ENCODE measurements at places on chromosomes 3 and 15.

DNA sequence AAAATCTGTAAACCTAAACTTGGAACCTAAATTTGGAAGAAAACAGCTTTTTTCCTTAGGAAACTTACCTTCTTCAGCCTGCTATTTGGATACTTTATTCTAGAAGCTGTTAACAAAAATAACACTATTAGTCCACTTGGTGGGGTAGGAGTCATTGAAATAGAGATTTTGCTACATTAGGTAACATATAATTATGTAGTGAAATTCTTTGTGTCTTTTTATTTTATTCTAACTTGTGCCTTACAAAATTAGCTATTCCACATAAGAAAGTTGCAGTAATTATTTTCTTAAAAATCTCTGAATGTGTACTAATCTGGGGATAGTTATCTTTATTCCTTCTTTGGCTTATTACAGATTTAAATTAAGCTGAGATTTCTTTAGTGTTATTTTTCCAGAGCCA lies 360.4 kb upstream of the ROBO2 start:
- no peak for DNase-seq

GRCh38 chr3:126439968-126440708 lies 35.6 kb downstream of the ZXDC start:
- DNase-seq: no peak

GRCh38 chr3:111802163-111802625 lies 56.9 kb upstream of the PHLDB2 start:
- peak; percentile 30 for DNase-seq

- no peak for DNase-seq
These were observed 6.3 kb upstream of the BHLHE40 start for GRCh38 chr3:4972652-4973643.

DNA sequence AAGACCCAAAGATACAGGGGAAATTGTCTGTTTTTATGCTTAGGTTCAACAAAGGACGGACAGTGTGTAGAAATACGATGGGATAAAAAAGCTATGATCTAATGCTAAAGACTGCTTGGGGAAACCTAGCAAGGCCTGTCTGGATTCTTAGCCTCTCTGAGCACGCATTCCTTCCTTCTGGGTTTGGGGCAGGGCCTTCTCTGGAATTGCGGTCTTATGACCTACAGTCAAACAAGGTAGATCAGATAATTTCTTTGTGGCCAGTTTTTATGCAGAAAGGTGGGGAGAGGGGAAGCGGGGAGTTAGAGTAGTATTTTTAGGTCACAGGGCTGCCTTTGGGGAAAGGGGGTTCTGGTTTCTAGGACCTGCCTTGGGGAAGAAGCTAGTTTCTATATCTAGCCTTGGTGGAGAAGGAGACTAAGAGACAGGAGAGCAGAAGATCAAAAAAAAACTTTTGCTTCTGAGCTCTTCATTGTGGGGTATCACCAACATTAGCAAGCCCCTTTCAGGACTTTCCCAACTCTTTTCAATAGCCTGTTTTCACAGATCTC lies 39.1 kb upstream of the LIPC start:
- DNase-seq: no peak

DNA sequence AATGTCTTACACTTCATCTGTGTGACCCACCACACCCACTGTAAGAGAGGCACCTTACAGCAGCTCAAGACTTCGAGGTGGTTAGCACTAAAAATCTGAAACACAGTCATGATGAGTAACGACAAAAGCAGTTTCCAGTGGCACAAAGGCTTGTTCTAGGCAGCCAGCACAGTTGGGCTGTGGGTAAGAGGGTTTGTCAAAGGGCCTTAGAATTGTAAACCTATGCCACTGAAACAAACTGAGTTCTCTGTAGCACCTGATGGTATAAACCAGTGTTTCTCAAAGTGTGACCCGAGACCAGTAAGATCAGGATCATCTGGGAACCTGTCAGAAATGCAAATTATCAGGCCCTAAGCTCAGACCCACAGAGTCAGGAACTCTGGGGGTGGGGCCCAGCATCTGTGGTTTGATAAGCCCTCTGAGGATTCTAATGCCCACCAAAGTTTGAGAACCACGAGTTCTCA lies 36.5 kb downstream of the DAPK2 start:
- DNase-seq: no peak

DNA sequence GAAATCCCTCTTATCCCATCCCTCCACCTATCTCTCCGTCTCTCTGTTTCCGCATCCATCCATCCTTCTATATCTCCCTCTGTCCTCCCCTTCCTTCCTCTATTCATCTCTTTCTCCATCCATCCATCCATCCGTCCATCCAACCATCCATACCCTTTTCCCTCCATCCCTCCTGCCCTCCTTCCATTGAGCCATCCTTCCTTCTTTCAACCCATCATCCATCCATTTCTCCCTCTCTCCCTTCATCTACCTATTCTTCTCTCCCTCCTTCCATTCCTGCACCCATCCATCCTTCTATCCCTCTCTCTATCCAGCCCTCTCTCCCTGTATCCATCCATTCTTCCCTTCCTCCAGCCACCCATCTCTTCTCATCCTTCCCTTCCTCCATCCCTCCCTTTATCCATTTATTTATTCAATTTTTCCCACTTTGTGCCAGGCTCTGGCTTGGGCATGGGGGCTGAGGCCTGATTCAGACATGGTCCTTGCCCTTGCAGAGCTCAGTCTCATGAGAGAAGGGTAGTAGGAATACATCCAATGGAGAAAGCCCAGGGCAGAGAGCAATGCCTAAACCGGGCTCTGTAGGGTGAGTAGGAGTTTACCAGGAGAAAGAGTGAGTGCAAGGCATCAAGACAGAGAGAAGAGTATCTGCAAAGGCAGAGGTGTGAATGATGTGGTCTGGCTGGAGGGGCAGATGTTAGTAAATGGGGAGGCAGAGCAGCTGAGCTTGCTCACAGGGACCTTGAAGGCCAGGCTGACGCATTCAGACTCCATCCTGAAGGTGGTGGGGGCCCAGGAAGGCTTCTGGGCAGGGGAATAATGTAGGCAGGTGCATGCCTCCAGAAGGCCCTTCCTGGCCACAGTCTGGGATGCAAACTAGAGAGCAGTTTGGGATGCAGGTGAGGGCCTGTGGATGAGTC lies 19.5 kb upstream of the FBLN2 start:
- no peak for DNase-seq

- DNase-seq: no peak
These were observed 72.6 kb downstream of the FOXB1 start for GRCh38 chr15:60076582-60077276.

DNA sequence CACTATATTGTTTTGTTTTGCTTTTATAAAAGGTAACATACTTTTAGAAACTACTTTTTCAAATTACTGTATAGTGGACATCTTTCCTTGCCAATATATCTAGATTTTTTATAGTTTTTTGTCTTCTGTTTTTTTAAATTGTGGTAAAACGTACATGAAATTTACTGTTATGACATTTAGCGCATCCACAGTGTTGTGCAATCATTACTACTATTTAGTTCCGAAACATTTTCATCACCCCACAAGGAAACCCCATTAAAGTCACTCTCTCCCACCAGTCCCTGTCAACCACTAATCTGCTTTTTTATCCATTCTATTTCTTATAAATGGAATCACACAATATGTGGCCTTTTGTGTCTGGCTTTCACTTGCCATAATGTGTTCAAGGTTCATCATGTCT lies 54.8 kb downstream of the TMEM266 start:
- DNase-seq: no peak

GRCh38 chr15:34941185-34941698 lies 28.3 kb downstream of the AQR start:
- DNase-seq: no peak

DNA sequence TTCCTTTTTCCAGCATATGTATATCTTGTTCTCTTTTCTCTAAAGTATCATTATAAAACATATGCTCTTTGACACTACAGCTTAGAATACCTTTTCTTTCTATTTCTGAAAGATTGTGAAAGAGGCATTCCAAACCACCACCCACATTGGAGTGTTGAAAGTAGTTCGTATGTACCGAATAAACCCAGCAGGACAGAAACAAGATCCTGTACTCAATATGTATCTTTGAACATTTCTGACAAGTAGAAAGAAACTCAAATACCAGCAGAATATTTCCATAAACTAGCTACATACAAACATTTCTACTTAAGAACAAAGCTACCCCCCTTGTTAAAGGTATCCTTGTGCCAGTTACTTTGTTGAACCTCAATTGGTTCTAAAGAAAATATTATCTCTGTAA lies 415.3 kb upstream of the ALCAM start:
- DNase-seq: no peak

DNA sequence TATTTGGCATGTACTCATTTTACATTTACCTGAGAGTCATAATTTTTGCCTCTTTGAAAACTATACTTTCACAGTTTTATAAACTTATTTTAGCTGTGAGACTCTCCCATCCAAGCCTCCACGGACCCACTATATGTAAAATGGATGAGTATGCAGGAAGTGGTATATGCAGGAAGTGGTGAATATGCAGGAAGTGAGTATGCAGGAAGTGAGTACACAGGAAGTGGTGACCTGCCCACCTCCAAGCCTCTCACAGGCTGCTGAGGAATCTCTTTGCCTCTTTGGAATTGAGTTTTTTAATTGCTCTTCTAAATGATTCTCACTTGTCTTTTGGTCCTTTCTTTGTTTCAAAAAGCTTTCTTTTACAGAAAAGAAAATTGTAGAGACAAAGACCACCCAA lies 85.2 kb downstream of the KBTBD8 start:
- DNase-seq: no peak

DNA sequence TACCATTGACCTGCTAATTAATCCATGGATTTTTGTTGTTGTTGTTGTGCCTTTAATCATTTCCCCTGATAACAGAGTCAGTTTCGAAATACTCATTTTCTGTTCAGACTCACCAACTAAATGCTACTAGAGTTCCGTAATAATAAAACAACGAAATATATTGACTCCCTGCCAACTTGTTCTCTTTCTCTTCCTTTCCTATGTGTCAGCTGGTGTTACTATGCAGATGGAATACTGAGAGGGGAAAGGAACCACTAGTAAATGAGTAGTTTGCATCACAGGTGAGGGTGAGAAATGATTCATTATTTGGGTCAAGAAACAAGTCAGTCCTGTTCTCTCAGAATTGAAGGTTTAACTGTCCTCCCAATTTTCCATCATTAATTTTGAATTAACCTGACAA lies 1027.3 kb downstream of the TUSC7 start:
- no peak for DNase-seq

GRCh38 chr3:17243621-17244020 lies 358.9 kb downstream of the PLCL2 start:
- no peak for DNase-seq

DNA sequence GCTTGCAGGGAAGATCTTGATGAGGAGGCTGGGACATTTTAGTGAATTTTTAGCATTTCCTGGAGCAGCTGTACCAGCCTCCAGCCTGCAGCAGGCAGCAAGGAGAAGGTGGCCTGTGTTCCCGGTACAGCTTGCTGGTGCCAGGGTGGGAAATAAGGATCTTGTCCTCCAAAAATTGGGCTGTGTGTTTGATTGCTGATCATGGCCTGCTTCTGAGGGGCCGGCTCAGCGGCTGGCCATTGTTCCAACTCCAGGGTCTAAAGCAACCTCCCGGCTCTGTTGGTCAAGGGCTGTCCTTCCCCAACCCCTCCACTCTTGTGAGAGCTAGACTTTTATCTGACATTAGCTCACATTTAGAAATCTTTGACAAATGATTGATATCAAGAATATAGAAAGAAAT lies 5.0 kb downstream of the CFAP100 start:
- no peak for DNase-seq

DNA sequence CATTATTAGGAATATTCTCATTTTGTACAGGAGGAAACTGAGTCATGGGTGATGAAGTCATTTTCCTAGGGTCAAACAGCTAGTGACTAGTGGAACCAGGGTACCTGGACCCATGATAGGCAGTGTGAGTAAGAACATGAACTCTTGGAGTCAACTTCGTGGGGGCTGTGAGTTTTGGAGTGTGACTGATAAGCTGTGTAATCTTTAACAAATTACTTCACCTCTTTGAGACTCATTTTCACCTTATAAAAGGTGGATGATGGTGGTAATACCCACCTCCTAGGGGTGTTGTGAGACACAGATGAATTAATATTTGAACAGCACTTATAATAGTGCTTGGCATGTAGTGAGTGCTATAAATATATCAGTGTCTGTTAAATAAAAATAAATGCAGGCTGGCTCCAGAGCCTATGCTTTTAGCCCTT lies 9.1 kb downstream of the SEMA6D start:
- no peak for DNase-seq

GRCh38 chr3:52078781-52079560 lies 22.6 kb upstream of the DUSP7 start:
- DNase-seq: no peak

- no peak for DNase-seq
These were observed 790 bp downstream of the LAMP3 start for GRCh38 chr3:183161552-183162336.

- peak; percentile 59 for DNase-seq
These were observed 110.6 kb downstream of the XXYLT1 start for GRCh38 chr3:195160257-195160898.

- no peak for DNase-seq
These were observed 15.7 kb downstream of the GK5 start for GRCh38 chr3:142209655-142210054.

- DNase-seq: no peak
These were observed 156.7 kb downstream of the CHL1 start for GRCh38 chr3:353191-353739.

DNA sequence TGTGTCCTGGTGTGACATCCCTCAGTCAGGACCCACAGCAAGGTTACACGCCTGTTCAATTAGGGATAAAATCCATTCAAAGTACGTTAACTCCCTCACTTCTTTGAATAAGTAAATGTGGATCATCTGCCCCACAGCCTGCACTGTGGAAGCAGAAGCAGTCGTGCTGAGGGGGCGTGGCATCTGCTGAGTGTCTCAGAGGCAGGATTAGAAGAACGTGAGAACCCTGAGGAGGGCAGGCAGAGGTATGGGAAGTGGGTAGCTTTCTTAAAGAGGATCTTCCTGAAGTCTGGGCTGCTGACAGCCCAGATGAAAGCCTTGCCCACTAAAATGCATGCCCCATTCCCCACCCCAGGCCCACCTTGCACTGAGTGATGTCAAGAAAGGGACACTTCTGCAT lies 28.5 kb downstream of the CRABP1 start:
- DNase-seq: no peak

DNA sequence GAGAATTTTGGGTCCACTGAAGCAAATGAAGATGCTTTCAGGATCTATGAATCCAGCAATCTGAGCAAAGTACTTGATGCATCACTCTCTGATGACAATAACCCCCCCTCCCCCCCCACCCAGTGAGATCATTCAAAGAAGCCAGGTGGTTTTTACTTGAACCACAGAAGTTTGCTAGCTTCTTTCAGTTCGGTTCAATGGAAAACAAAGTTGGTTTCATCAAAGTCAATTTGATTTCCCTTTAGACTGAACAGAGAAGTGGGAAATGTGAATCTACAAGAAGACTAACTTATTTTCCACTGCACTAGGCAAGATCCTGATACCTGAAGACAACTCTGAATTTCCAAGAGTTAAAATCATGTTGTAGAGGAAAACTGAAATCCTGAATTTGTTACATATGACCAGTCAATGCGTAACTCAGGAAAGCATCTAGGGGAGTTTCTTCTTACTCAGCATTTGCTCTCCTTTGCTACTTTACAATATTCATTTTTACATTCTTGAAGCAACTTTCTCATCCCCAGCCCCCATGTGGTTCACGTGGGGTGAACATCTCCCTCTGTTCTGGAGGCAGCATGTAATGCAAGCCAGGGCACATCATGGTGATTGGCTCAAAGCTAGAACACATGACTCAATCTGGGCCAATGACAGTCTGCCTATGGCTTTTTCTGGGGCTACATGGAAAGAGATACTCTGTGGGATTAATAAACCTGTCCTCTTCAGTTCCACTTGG lies 572.6 kb downstream of the FOXP1 start:
- DNase-seq: no peak

All from HTR-8/SVneo (cell line).